Daoy (cell line): ENCODE measurements at places on chromosomes 3 and 15. TPM values are rescaled to one million over a fixed set of nuclear protein-coding genes. Genes with fewer than 3 reads are reported as not detected.
A peak's percentile ranks its signal among the peaks of the same experiment; 100 is the strongest.

GRCh38 chr3:50433954-50434353 is 69.5 kb downstream of the CACNA2D2 start:
- DNase-seq: no peak

DNA sequence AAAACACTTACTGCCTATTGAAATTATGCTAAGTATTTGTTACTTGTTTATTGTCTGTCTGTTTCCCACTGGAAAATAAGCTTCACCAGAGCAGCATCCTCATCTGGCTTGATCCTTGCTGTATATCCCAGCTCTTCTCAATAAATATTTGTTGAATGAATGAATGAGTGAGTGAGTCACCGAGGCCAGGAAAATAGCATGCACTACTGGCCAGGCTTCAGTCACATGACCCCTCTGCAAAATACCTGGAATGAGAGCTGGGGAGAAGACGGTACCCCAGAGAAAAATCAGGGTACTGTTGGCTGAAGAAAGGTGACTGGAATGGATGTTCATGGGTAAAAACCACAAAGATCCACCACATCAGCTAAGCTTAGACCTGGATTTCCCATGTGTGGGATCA is 331.9 kb downstream of the SHQ1 start:
- no peak for DNase-seq

DNA sequence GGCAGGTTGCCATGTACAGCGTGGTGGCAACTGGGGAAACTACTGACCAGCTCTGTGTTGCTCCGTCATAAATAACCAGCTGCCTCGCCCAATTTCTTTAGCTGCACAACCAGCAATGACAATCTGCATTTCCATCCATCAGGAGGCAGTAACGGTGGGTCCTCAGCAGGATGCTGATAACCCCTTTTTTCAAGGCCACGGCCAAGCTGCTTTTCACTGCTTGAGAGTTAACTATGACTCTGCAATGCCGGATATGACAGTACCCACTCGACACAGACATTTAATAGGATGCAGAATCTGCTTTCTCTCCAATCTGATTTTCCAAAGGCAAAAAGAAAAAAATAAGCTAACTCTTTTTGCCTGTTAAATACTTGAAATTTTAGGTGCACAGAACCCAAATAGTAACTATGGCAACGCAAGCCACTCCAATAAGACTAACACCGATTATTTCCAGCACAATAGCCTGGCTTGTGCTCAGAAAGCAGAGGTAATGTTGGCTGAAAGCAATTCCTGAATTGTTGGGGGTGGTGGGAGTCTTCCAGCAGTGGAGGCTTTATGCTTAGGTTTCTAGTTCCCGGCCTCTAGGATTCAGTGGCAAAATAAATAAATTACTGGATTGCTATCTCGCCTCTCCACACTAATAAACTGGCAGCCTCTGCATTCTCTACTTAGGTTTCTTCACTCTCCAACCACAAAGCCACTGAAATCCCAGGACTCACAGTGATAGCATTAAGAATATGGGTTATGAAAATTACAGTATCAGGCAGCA is 31.2 kb upstream of the SRGAP3 start:
- peak; percentile 59 for DNase-seq

GRCh38 chr3:53260286-53260785 is 4.5 kb upstream of the TKT start:
- no peak for DNase-seq

RBP2 gene
- not detected in 2 replicates for total RNA-seq

GRCh38 chr15:36707884-36708435 is 128.5 kb downstream of the CDIN1 start:
- no peak for DNase-seq

MCTP2 gene
- total RNA-seq: 3.7 TPM in 2 replicates

GAP43 gene
- total RNA-seq: 0.06 and 0.12 TPM in 2 replicates

GRCh38 chr3:82558081-82558480 is 796.6 kb upstream of the GBE1 start:
- DNase-seq: no peak

- no peak for DNase-seq
These were observed 37.0 kb downstream of the HDGFL3 start for GRCh38 chr15:83170474-83171165.

GRCh38 chr3:72035606-72036005 is 250.7 kb upstream of the PROK2 start:
- DNase-seq: no peak

GRCh38 chr3:32106132-32106928 is at the start of gene GPD1L:
GPD1L (plus strand) TSS chr3:32106620; CDS start chr3:32106712, 92 bp downstream.
- DNase-seq: peak; percentile 95

- no peak for DNase-seq
These were observed 14.7 kb downstream of the PIF1 start for GRCh38 chr15:64810497-64811326.

GRCh38 chr3:184911570-184911969 is 99.6 kb downstream of the VPS8 start:
- no peak for DNase-seq

PLSCR5 gene
- not detected in 2 replicates for total RNA-seq

GRAMD1C gene
- 11.7 and 22.1 TPM in 2 replicates for total RNA-seq

DNA sequence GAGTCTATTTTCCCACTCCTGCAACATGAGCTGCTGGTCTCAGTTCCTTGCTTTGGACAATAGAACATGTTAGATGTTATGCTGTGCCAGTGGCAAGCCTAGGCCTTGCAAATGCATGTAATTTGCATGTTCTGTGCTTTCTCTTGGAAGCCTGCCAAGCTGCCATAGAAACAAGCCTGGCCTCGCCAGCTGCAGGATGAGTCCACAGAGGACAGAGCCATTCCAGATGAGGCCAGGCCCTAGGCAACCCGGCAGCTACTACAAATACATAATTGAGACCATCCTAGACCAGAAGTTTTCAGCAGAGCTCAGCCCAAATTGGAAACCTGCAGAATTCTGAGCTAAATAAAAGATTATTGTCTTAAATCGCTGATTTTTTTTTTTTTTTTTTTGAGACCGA is 39.6 kb downstream of the TRIM69 start:
- peak; percentile 9 for DNase-seq

DNA sequence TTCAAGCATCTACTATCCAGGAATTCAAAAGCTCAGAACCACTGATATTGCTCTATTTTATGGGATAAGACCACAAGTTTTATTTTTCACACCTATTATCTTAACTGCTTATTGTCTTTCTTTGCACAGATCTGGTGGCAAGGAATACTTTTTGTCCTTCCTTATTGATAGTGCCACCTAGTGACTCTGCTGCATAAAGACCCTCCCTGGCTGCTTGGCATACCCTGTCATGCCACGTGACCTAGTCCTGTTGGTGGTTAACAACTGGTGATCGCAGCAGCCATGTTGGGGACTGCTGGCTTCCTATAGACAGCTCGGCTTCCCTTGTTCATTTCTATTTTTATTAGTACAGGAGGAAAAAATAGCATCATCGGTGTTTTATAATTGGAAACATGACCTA is 236.3 kb downstream of the MEX3B start:
- peak; percentile 70 for DNase-seq

DNA sequence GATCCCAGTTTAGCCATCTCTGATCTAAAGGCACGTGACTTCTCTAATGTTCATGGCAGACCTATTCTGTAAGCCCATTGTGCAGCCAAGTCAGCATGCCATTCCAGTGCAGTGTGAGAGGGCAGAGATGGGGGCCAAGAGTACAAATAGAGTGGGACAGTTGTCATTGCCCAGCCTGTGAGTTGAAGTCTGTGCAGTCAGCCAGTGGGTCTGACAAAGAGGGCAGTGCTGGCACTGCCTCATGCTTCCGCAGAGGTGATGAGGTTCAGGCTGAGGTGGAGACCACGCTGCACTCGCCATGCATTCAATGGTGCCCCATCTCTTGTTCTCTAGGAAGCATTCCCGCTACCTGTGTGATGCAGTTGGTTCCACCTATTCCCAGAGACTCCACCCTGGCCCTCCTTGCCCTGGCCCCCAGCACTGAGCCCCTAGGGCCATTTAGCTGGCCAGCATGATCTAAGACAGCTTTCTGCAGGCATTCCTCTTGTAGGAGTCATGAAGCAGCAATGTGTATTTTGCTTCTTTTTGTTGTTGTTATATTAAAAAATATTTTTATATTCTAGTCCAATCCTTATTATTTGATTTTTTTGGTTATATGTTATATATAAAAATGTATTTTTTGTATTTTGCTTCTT is 3.7 kb downstream of the MRAS start:
- no peak for DNase-seq

DNA sequence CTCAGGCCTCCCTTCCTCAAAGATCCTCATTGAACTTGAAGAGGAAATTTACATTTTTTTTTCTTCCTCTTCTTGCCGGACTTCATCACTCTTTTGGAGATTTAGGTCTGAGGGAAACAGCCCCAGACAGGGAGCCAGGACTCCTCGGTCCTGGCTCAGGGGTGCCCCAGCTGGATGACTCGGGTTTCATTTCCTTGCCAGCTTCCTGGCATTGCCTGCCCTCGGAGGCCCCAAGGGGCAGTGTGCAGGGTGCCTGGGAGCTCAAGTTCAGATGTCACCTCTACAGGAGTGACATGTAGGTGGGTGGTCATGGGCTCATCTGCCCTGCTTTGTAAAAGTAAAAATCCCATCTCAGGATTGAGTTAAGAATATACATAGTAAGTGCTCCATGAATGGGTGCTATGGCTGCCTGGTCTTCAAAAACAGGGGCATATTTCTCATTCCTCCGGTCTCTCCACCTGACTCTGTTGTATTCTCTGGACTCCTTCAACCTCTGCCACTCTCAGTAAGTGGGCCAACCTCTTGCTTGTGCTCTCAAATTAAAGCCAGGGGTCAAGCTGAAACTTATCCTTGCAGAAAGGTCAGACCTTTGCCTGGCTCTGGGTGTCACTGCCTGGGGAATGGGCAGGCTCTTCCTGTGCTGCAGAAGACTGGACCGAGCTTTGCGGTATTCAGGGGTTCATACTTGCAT is 51.8 kb downstream of the SMAD6 start:
- DNase-seq: no peak

GRCh38 chr3:183156266-183156665 is 6.3 kb downstream of the LAMP3 start:
- DNase-seq: no peak

LIPH gene
- 0.63 TPM in 1 of 2 replicates, not detected in the other for total RNA-seq

DNA sequence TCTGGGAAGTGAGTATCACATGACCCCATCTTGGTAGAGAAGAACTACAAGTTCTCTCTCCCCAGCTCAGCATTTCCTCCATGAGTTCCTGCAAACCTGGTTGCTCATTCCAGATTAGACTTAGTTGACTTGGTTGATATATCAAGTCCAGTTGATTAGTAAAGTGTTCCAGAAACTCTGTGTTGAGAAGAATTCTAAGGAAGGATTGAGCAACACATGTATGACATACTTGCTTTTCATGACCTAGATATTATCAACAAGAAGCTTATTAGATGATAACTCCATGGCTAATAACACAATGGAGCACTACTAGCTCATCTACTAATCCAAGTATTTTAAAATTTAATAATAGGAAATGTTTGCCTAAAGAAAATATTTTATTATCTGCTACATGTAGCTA is 6.4 kb upstream of the EID1 start:
- no peak for DNase-seq

DNAJC19 gene
- 38.6 and 42.1 TPM in 2 replicates for total RNA-seq

MUC13 gene
- total RNA-seq: 0.11 TPM in 1 of 2 replicates, not detected in the other

CSK gene
- 26.9 and 31.4 TPM in 2 replicates for total RNA-seq

DNA sequence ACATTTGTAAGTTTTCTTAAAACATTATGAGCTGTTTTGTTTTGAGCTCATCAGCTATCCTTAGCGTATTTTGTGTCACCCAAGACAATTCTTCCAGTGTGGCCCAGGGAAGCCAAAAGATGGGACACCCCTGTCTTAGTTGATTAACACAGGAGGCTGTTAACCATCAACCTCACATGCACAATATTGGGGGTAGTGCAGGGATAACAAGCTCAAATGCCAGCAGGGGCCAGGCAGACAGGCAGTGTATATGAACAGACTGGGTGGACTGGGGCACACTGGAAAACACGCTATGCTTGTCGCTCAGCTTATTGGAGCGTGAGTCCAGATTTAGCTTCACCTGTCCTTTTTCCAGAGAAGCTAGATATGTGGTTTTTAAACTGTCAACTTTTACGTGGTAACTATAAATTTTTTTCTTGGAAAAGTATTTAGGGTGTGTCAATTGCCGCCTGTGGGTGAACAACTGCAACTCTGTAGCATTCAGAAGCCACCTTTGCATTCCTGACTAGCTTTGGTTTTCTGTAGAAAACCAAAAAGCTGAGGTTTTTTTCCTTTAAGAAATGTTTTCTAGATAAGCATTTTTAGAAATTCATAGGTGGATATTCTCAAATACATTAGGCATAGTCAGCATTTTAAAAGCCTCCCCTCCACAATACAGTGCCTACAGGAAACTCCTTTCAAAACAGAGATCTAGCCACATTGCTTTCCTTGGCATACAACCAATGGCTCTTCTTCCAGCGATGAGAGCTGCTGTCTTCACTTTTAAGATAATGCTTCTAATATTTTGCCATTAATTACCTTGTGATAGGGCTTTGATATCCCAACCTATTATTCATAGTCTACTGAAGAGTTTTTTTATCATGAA is 14.6 kb downstream of the PSMD6 start:
- DNase-seq: no peak

DNA sequence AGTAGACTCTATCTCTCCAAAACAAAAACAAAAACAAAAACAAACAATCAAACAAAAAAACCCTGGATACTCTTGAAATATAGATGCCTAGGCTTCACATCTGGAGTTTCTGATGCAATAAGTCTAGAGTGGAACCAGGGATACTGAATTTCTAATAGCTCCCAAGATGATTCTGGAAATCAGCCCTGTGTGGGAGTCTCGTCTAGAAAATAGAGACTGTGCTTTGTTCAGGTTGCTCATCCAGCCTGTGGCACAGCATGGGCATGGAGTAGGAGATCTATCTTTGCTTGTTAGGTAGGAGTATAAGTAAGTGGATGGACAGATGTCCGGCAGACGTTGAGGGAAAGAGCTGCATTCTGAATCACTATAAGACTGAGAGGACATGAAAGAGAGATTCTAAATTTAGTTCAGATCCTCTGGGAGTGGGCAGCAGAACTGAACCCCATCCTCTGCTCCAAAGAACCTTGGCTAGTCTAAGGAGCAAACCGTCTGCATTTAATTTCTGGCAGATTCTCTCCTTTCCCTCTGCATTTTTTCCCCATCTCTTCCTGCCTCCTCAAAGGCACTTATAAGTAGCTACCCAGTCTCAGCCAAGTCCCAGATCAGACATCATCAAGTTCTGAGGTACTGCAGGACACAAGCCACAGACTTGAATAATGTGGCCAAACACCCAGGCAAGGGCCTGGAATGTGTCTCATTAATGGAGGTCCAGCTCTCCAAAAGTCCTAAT is 92.6 kb upstream of the STRIT1 start:
- no peak for DNase-seq

IMPG2 gene
- 0.21 TPM in 1 of 2 replicates, not detected in the other for total RNA-seq

GRCh38 chr3:108136561-108137459 is 46.0 kb upstream of the CD47 start:
- DNase-seq: no peak

DNA sequence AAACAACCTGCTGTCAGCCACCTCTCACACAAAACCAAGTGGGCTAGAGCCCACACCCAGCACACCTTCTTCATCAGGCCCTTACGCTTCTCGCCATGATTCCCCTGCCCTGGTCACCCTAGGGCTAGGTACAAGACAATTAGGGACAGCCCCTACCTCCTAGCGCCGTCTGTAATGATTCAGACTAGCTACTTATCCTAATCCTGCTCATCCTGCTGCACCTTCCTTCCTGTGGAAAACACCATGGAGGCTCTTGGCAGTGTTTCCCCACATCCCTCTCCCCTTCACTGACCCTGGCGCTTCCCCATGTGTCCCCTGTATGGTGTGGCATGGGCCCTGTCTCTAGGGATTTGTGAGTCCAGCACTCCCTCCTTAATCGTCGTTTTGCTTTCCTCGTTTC is 39.6 kb upstream of the ICE2 start:
- DNase-seq: no peak

FOXB1 gene
- total RNA-seq: 0.06 TPM in 1 of 2 replicates, not detected in the other

GRCh38 chr3:46442576-46443530 is 21.9 kb downstream of the LTF start:
- peak; percentile 11 for DNase-seq

PRSS50 gene
- total RNA-seq: not detected in 2 replicates

- no peak for DNase-seq
These were observed 78.8 kb upstream of the PRR23C start for GRCh38 chr3:139123377-139124095.
